ENCODE measurements at places on chromosomes 12 and 14.

- DNase-seq: no peak
Measured at GRCh38 chr14:103745424-103745823, 29.8 kb downstream of the ZFYVE21 start.

GRCh38 chr12:76266797-76267196 lies 81.4 kb downstream of the BBS10 start:
- peak; percentile 65 for DNase-seq

DNA sequence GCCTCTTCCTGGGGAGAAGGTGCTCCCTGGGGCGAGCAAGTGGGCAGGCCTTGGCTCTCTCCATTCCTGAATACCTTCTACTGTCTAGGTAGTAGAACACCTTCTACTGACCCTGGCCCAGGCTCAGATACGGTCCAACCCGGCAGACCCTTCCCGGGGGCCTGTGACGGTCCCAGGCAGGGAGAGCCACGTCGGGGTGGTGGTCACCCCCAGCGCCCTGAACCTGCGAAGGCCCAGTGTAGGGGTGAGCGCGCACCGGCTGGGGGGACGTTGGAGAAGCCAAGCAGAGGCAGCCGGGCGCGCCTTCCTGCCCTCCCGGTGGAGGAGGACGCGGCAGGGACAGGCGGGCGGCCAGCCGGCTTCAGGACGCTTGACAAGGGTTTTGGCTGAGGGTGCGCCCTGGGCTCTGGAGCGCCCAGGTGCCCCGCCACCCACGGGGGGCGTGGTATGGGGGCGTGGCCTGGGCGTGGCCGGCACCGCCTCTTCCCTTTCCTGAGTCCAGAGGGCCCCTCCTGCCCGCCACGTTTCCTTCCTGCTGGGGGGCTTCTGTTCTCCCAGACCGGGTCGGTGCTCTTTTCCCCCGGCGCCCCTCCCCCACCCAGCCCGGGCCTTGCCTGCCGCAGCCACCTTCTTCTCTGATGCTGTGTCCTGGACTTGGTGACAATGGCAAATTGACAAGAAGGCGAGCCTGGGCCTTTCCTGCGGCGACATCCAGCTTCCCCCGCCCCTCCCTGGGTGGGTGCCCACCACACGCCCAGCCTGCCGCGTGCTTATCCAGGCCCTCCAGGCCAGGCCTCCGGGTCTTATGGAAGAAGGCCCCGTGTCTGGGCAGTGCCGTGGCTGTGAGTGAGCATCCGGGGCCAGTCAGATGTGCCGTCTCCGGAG lies 24.5 kb upstream of the PPP1R13B start:
- DNase-seq: no peak

DNA sequence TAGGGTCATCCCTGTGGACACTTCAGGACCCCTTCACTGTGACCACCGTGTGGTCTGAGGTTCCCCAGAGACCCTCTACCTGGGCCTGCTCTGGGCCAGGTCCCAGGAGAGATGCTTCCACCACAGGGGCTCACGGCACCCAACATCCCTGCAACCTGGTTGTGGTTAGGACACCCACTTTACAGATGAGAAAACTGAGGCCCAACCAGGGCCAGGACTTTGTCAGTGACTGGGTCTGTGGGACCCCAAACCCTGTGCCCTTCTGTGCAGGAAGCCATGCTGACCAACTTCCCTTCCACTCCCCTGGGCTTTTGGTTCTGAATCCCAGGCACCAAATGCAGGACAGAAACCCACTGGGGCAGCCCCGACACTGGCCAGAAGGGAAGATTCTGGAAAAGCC lies 21.6 kb downstream of the BEGAIN start:
- no peak for DNase-seq

DNA sequence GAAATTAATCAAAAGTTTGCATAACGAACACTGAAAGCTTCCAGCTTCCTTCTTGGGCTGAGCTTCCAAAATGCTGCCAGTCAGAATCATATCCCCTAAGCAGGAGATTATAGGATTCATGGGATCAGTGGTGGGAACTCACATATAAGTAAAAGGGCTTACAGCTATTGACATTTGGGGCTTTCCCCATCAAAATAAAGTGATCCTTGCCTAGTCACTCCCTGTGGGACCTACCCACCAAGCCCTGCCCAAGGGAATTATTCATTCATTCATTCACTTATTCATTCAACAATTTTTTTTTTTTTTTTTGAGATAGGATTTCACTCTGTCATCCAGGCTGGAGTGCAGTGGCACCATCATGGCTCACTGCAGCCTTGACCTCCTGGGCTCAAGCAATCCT lies 47.5 kb upstream of the NR1H4 start:
- no peak for DNase-seq

DNA sequence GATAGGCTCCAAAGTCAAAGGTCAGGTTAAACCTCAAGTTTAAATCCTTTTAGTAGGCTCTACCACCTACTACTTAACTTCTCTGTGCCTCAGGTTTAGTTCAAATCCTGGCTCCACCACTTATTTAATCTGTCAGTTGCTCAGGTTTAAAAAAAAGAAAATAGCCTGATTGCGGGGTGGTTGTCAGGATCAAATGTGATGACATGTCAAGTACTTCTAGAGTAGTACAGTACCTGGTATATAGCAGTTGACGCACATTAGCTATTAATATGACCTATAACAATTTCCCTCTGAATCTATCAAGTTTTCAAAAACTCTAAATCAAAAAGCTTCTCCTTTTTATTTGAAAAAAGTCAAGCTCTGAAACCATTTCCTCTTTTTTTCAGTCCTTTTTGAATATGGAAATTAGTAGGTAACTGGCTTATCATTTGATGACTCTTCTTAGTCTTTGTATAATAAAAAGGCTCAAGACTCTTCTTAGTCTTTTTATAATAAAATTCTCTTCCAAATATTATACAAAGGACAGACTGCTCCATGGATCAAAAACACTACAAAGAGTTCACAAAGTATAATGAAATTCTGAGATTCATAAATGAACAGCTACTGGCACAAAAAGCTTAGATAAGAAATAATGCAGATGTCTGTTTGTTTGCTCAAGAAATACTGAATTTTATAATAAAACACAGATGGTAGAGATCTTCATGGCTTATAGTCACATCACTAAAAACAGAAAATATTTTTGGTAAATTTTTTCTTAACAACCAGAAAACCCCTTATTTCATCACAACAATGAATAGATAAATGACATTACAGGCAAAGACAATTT lies 5.0 kb downstream of the OSBPL8 start:
- DNase-seq: no peak

- DNase-seq: no peak
Measured at GRCh38 chr14:100982762-100983161, 79.2 kb upstream of the RTL1 start.

DNA sequence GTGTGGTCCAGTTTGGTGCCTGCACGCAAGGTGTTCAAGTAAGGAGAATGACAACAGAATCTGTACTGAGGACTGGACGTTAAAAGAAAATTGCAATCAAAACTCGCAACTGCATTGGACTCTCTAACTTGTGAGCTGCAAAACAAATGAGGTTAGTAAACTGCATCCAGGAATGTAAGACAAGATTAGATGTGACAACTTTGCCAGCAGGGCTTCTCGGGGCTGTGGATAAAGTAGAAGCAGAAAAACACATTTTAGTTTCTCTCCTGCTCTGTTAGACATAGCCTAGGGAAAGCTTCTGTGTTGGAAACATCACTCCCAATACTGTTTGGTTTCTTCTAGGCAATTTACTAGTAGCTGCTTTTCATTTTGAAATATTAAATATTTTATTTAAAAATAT lies 338.2 kb upstream of the NAV3 start:
- DNase-seq: no peak

DNA sequence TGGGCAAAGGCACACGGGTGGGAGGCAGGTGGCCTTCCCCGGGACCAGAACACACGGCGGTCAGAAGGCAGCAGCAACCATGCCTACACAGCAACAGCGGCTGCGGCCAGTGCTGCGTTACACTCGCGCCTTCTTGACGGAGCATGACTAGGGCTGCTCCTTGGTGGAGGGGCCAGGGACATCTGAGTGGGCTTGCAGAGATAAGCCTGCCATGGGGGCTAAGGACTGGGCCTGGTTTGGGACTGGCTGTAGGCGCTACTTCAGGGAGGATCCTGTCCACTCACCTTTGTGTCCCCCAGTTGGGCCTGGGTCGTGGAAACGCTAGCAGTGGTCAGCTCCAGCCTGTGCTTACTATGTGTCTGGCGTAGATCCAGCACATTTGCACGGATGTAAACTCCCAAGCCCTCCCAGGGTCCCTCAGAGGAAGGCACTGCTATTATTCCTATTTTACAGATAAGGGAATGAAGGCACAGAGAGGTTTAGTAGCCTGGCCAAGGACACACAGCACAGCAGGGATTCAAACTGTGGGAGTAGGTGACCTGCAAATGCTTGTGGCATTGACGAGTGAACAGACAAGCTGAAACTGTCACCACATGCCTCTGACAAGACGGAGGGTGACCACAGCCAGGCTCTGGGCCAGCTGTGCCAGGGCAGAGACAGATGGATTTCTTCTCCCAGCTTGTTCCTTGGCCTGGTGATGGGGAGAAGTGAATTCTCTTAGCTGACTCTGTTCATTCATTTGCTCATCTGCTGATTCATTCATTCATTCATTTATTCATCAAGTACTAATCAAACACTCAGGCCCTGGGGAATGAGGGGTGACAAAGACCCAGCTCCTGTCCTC lies 31.9 kb upstream of the DLK1 start:
- DNase-seq: no peak

- no peak for DNase-seq
Measured at GRCh38 chr12:13713556-13714410, 267.6 kb downstream of the GRIN2B start.

DNA sequence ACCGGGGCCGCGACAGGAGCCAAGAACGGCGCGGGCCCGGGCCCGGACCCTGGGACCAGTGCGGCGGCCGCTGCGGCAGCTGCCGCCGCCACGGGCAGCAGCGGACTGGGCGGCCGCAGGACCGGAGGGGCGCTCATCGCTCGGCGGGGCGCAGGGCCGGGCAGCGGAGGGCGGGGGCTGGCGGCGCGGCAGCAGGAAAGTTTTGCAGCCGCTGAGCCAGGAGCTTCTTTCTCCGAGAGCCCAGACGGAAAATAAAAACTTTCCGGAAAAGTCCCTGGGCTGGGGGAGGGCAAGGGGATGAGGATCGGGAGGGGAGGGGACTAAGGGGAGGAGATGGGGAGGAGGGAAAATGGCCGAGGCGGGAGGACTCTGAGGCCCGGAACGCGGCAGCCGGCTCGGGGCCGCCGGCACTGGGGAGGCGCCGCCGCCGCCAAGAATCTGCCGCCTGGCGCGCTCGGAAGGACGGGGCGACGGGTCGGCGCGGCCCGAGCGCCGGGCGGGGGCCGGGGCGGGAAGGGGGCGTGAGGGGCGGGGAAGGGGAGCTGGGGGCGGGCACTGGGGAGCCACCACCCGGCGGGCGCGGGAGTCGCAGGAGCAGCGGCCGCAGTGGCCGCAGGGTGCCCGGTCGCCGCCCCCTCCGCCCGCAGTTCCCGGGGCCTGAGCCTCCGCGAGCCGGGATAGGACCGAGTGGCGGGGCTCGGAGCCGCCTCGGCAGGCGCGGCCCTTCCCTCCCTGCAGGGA lies at the start of gene PRKD1:
PRKD1 (minus strand) TSS at position 472 of the 741 bp plus-strand sequence.
- DNase-seq: no peak

DNA sequence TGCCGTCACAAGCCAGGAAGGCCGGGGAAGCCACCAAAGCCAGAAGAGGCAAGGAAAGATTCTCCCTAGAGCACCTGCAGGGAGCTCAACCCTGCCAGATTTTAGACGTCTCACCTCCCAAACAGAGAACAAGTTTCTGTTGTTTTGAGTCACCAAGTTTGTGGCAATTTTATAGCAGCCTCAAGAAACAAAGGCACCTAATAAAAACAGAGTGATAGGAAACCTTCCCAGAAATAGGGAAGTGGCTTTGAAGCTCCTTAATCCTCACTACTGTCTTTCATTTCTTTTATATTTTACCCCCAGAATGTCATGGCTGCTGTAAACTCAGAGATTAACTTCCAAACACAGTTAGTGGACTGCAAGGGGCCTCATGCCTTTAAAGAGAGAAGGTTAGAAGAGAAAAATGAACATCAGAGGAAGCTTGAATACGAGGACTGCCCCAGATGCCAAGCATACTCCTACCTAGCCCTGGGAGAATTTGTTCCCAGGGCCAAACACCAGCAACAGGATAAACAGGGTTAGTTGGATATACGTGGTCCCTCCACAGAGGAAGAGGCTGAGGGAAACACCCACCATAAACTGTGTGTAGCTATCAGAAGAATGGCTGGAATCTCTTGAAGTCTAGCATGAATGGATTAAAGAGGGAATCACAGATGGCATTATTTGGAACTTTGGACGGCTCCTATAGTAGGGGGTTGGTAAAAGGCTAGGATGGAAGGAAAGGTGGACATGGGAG lies 148.3 kb downstream of the KCNA5 start:
- DNase-seq: no peak
